ENCODE measurements at places on chromosomes 3 and 15.

DNA sequence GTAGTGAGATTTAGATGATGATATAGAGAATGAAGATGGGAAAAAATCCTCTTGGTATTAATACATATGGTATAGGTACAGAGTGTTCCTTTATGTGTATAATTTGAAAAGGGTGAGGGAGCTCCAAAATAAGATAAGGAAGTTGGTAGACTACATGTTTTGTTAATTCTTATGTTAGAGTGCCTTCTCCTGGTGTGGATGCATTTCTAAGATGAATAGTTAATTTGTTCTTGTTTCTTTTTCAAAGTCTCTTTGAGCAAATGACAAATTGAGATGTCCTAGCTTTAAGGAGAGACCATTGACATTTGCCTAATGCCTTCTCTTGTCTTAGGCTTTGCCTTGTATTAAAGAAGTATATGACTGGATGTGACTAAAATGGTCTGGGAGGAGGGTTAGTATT is 34.1 kb downstream of the AKAP13 start:
- DNase-seq, result no peak

- DNase-seq, result no peak
Observed at GRCh38 chr3:85979034-85979433, 1011.9 kb downstream of the VGLL3 start.

GRCh38 chr3:73212683-73213082 is 151.2 kb downstream of the EBLN2 start:
- no peak for DNase-seq

- no peak for DNase-seq
Observed at GRCh38 chr3:49908373-49909199, 4.9 kb upstream of the MST1R start.

- DNase-seq, result no peak
Observed at GRCh38 chr3:184669578-184669977, 42.3 kb downstream of the MAGEF1 start.

GRCh38 chr15:39944726-39945125 is 10.8 kb downstream of the EIF2AK4 start:
- no peak for DNase-seq

- DNase-seq, result no peak
Observed at GRCh38 chr15:62394079-62394478, 229.0 kb upstream of the C2CD4B start.

DNA sequence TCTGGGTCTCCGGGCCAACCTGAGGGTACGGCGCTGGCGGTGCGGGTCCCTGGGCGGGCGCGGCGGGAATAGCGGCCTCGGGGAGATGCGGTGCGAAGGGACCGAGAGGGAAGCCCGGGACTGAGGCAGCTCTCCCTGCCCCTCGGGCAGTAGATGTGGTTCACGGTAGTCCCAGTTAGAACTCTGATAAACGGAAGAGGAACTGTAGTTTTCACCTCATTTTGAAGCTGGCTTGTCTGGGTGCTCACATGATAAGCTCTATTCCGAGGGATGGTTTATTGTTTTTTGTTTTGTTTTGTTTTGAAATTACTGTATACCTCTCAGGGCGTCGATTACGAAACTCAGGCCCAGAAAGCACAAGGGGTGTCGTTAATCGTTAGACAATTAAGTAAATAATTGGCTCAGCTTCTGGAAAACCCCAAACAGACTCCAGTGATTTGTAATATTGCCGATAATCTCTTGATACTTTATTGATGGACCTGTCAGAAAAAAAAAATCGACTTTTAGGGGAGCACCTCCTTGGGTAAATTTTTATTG is 413 bp downstream of the NUSAP1 start:
- no peak for DNase-seq

GRCh38 chr3:45566951-45567411 is 27.6 kb upstream of the LIMD1 start:
- DNase-seq, result no peak

GRCh38 chr15:64667736-64668161 is 107.6 kb downstream of the RBPMS2 start:
- DNase-seq, result no peak

DNA sequence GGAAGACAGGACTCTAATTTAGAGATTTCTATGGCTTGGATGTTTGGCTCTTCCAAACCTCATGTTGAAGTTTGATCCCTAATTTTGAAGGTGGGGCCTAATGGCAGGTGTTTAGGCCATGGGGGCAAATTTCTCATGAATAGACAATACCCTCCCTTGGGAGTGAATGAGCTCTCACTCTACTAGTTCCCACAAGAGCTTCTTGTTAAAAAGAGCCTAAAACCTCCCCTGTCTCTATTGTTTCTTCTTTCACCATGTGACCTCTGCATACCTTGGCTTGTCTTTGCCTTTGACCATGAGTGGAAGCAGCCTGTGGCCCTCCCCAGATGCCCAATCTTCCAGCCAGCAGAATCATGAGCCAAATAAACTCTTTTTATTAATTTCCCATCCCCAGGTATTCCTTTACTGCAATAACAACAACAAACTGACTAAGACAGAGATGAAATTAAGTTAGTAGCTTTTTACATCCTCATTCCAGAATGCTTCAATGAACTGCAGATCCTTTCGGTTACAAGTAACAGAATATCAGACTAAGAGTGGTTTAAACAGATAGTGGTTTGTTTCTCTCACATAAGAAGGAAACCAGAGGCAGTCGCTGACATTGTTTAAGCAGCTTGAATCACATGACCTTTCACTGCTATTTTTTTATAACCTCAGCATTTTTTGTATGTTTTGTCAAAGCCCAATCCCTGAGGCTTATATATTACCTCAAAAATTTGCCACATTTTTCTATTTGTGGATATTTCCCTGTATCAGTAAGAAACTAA is 1013.3 kb upstream of the SEMA6D start:
- no peak for DNase-seq

- no peak for DNase-seq
Observed at GRCh38 chr3:19945534-19945933, 1.4 kb upstream of the RAB5A start.

GRCh38 chr3:124926426-124927101 is 8.0 kb downstream of the MUC13 start:
- no peak for DNase-seq

DNA sequence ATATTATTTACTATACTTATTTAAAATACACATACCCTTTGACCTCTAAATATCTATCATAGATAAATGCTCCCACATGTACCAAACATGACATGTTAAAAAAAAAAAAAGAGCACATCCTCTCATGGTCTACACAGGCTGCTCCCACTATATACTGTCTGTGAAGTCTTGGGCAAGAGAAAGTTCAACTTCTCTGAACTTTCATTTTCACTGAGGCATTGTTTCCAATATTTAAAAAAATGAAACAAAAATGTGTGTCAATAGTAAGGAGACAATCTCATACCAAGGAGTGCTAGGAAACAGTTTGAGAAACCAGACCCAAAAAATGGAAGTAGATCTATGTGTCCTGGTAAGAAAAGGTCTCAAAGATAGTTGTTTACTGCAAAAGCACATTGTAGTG is 29.3 kb downstream of the SLC4A7 start:
- no peak for DNase-seq

DNA sequence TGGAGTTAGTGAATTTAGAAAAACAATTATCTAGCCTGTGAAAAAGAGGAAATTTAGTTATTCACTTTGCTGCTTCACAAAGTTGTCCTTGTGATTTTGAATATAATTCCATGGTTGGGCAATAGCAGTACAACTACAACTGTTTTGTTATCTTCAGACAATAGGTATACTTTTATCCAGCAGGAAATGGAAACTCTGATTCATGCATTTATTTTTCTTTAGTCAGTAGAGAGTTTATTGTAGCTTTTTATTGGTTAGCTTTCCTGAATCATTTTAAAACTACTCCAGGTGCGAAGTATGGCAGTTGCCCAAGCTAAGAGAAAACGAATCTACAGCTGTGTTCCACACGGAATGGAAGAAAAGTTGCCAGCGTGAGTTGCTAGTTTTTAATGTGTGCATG is 80.3 kb downstream of the TM4SF4 start:
- DNase-seq, result no peak

DNA sequence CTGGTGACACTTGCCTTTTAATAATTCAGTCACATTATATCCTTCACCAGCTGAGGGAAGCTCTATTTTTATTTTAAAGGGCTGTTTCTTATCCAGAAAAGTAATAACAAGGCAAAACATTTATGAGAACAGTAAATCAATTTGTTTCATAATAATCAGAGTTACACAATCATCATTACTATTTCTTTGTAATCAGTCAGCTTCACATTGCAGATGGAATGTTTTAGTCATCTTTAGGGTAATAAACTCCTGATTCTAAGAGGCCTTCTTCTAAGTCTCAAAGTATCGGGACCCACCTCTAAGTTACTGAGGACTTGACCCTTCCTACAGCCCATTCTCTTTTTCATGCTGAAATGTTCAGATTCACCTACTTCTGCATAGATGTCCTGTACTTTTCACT is 298.3 kb upstream of the TGFBR2 start:
- no peak for DNase-seq

GRCh38 chr3:106431721-106432120 is 562.9 kb upstream of the CBLB start:
- no peak for DNase-seq

- DNase-seq, result no peak
Observed at GRCh38 chr3:48984663-48985062, 5.4 kb upstream of the P4HTM start.

DNA sequence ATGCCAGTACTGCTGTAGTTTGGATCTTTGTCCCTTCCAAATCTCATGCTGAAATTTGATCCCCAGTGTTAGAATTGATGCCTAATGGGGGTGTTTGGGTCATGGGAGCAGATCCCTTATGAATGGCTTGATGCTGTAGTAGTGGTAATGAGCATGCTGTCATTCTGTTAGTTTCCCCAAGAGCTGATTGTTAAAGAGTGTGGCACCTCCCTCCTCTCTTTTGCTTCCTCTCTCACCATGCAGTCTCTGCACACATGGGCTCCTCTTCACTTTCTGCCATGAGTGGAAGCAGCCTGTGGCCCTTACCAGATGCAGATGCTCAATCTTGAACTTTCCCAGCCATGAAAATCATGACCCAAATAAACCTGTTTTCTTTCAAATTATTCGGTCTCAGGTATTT is 141.3 kb upstream of the DPPA4 start:
- DNase-seq, result no peak

GRCh38 chr3:47856669-47857068 is 53.7 kb downstream of the DHX30 start:
- DNase-seq, result no peak
